HTR-8/SVneo (cell line): ENCODE measurements at places on chromosomes 4 and X.

DNA sequence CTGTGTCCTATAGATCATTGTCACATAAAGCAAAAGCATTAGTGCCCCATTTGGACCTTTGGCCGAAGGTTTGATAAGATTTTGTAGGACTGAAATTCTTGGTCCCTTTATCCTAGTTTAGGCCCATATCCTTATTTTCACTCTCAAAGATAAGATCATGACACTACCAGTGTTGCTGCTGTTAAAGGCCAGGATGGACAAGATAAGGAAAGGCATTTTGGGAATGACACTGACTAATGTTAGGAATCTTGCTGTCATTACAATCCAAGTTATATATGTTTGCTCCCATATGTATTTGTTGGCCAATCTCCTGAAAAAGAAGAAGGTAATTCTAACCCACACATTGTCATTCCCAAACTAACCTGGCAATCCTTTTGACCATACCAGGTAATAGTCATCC lies 101.3 kb upstream of the VAMP7 start:
- no peak for DNase-seq

- peak; percentile 23 for DNase-seq
These were observed 36.0 kb downstream of the GAB3 start for GRCh38 chrX:154714925-154715324.

GRCh38 chrX:43595931-43596330 lies 60.2 kb upstream of the MAOA start:
- DNase-seq = no peak

DNA sequence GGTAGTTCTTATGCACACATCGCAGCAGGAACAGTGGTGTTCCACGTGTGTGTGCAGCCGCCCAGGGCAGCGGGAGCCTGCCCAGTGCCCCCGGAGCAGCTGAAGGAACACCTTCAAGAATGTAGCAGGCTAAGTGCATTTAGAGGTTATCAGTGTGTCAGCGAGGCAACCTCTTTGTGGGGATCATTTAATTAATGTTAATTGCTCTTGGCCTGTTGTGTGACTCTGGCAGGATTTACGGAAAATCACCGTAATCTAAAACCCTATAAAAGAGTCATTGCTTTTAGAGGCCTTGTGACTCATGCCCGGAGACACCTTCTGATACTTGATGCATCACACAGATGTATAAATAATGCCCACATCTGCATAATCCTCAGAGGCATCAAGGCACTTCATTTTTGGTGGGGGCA lies 47.3 kb upstream of the GATB start:
- DNase-seq = peak; percentile 37

GRCh38 chrX:68175562-68175961 lies 257.7 kb downstream of the OPHN1 start:
- no peak for DNase-seq

DNA sequence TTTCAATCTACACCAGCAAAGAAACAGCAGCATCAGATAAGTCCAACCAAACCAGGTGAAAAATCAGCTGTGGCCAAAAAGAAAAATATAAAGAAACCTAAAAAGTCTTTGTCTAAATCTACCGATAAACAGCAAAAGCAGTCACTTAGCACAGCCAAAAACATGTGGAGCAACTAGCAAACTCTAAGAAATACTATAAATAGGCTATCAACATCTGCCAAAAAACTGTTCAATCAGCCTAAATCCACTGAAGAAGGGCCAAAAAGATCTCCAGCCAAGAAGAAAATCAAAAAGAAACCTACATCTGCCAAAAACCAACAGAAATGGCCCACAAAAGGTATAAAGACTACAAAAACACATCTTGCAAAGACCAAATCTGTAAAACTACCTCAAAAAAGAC lies 36.7 kb upstream of the CABS1 start:
- DNase-seq = no peak

DNA sequence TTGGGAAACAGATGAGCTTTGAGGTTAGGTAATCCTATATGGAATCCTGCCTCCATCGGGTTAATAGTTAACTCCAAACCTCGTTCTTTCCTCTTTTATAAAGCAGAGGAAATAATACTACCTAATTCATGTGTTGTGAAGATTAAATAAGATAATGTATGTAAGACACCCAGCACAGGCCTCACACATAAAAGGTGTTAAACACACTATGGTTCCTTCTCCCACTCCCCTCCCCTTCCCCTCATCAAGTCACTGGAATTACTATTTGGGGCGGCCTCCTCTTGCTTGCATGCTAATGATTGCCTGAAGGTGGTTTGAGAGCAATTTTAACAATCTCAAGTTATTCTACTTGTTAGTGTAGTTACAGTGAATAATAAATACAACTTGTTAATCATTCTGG lies 404.4 kb upstream of the RASGEF1B start:
- no peak for DNase-seq

DNA sequence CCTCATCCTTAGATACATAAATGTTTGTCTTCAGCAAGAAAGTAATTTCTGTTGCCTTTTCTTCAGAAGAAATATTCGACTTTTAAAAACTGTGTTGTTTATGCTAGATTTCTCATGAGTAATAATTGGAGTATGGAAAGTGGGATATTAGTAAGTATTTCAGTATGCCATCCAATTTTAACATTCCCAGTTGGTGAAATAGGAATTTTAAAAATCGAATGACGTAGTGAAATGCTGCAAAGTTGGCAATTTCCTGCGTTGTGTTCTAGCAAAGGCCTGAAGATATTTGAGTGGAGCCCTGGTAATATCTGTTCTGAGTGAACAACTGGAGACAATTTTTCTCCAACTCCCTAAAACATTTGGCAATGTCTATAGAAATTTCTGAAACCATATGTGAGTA lies 190.1 kb downstream of the ZNF330 start:
- DNase-seq = no peak

- no peak for DNase-seq
These were observed 30.7 kb downstream of the HS3ST1 start for GRCh38 chr4:11397819-11398610.

- DNase-seq = no peak
These were observed 61.5 kb downstream of the GLRA2 start for GRCh38 chrX:14590693-14591424.

- no peak for DNase-seq
These were observed 11.7 kb upstream of the RAB40A start for GRCh38 chrX:103531002-103531401.

DNA sequence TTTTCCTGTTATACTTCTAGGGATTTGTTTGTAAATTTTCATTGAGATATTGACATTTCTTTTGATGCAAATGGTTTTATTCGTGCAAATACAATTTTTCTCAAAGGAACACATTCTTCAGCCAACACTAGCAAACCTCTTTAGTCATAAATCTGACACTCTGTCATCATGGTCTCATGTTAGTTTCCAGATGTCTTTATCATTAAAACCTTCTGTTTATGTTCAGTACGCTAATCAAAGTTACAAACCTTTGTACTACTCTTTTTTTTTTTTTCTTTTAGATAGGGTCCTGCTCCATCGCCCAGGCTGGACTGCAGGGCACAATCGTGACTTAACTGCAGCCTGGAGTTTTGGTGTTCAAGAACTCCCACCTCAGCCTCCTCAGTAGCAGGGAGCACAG lies 7.1 kb downstream of the SLC25A31 start:
- DNase-seq = no peak

DNA sequence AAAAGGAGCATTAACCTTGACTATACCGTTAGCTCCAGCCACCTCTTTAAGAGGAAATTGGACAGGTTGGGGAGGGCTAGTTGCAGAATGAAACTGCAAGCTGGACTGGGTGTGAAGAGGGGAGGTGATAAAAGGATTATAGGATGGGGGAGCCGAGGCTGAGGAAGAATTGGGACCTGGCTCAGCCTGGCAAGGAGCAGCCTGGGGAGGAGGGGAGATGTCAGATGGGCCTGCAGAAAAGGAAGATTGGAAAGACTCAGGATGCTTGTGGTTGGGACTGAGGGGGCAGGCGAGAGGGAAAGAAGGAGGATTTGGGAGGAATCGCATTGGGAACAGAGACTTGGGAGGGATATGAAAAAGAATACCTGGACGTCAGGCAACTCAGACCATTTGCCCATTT lies 351.7 kb downstream of the PPP3CA start:
- DNase-seq = no peak
